ENCODE measurements at places on chromosomes 7 and 10. TPM values are rescaled to one million over a fixed set of nuclear protein-coding genes. Genes with fewer than 3 reads are reported as not detected.

Gene PAPSS2
- total RNA-seq = 209 TPM

Gene MYPN
- total RNA-seq = 5.4 TPM

Gene FAM25G
- total RNA-seq = not detected

Gene MMS19
- total RNA-seq = 63.2 TPM

Gene FKBP6
- total RNA-seq = not detected

Gene FXYD4
- 0.50 TPM for total RNA-seq

Gene HYAL4
- not detected for total RNA-seq

Gene SLK
- 62.3 TPM for total RNA-seq

Gene LBX1
- 0.12 TPM for total RNA-seq

Gene CTTNBP2
- total RNA-seq = 0.94 TPM

Gene CCDC6
- 37.6 TPM for total RNA-seq

Gene TIAL1
- 67.4 TPM for total RNA-seq

Gene RARRES2
- not detected for total RNA-seq

Gene TCF7L2
- 9.7 TPM for total RNA-seq

Gene NAPEPLD
- total RNA-seq = 5.5 TPM

Gene PTF1A
- total RNA-seq = not detected

Gene HEPACAM2
- total RNA-seq = not detected

Gene HERPUD2
- 22.9 TPM for total RNA-seq

Gene FAM180A
- total RNA-seq = not detected

Gene ITGA8
- total RNA-seq = not detected

Gene UNCX
- not detected for total RNA-seq

Gene IDI1
- total RNA-seq = 23.9 TPM

Gene TAS2R41
- not detected for total RNA-seq

Gene RNF148
- total RNA-seq = 0.25 TPM

Gene ACSM6
- total RNA-seq = not detected

Gene CYP2C19
- not detected for total RNA-seq

Gene SPDYE6
- total RNA-seq = not detected

Gene EVX1
- total RNA-seq = 0.12 TPM

Gene TAS2R39
- not detected for total RNA-seq

Gene NKX1-2
- 0.02 TPM for total RNA-seq

Gene BRAT1
- total RNA-seq = 23.6 TPM

Gene OR2A7
- not detected for total RNA-seq

Gene ATOH7
- not detected for total RNA-seq

Gene FAM53B
- total RNA-seq = 10.8 TPM

Gene SLC39A12
- not detected for total RNA-seq

Gene BUD23
- 231 TPM for total RNA-seq

Gene FGFR2
- total RNA-seq = 0.54 TPM

All from NCI-H460 (cell line).